CD8-positive, alpha-beta T cell (primary cell): ENCODE measurements at places on chromosomes 6 and 20.

- no peak for DNase-seq
Measured at GRCh38 chr6:35541836-35542235, 29.1 kb upstream of the TULP1 start.

- no peak for DNase-seq
Measured at GRCh38 chr6:29611426-29611825, 21.6 kb downstream of the GABBR1 start.

DNA sequence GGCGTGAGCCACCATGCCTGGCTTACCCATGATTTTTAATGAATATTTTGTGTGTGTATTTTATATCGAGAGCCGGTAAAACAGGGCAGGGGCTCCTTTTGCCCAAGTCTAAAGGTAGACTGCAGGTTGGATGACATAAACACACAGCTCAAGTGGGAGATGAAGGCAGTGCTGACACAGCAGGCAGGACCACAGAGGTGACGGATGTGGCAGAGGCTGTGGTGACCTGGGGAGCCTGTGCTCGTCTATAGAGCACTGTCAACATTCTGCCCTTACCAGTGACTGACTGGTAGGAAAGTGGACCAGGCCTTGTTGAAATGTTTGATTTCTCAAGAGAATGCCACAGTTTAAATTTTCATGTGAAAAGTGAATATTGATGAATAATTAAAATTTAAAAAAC is 137.5 kb downstream of the ZFP64 start:
- DNase-seq = peak; percentile 63

DNA sequence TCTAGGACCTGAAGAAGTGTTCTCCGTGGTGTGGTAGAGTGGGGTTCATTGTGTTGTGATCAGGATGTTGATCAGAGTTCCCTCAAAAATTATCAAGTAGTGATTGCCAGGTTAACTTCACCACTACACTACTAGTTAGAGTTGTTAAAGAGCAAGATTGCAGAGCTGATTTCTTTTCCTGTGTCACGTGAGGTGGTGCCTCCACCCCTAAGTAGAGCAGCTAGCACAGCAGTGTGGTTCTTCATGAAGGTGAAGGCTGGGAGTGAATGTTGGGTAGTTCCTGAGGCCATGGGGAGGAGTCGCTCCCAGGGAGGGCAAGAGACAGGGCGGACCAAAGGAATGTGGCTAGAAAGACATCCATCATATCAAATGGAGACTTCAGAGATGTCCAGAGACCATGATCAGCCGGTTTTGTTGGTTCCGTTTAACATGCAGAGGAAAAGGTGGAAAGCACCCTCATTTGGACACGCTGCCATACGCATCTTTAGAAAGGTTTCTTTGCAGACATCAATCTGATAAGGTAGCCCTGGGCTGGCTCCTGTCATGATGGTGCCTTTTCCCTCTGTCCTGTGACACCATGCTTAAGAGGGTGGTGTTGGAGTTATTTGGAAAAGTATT is 79.2 kb upstream of the IYD start:
- DNase-seq = no peak

DNA sequence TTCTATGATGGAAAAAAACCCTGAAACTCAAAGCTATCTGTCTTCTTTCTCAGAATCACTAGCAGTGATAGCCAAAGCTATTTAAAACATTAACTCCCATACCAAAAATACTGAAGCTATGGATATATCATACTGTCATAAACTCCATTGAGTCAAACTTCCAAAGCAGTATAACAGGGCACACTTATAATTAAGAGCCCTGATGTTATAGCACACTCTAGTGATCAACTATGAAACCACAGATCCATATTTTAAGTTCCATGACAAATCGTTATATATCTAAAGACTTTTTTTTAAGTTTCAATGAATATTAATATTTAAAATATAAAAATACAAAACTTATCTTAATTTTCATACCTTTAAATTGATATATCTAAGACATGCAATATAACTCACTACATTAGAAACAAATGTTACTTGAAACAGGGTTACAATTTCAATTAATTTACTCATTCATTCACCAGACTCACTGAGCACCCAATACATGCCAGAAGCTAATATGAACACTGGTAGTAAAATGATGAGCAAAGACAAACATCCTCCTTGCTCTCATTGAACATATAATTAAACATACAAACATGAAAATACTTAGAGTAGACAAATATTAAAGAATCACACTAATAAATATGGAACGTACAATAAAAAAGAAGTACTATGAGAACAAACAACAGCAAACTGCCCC is 69.3 kb downstream of the IBTK start:
- no peak for DNase-seq
